Fibroblast of skin of left quadriceps (primary cell): ENCODE measurements at places on chromosomes 16 and 17.

GRCh38 chr17:50922107-50922506 lies 56.0 kb upstream of the TOB1 start:
- DNase-seq: no peak

GRCh38 chr17:51860954-51861561 lies 297.5 kb downstream of the CA10 start:
- no peak for DNase-seq

DNA sequence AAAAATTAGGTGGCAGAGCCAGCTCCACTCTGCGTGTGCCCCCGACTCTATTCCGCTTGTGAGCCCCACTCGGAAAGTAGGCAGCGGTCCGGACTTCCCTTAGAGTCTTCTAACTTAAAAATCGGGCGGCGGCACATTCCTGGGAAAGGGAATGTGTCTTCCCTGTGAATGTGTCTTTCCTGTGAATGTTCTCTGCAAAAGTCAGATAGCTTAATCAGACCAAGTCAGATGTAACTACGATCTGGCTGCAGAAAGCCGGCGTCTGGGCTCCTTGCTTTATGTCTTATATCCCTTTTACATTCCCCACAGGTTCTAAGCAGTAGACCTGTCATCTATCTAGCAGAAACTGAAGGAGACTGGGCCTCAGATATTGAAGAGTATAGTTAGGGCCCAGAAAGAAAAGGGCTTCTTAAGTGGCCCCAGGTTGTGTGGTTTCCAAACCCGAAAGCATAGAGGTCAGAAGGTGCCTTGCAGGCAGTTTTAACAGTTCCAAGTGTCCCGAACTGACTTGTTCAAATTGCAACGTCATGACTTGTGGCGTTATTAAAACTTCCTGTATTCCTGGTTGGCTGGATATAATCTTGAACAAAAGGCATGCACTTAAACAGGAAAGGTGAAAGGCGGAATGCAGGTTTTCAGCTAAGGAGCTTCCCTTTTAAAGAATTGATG lies 601 bp downstream of the PHKB start:
- no peak for DNase-seq

- DNase-seq: no peak
Observed at GRCh38 chr16:51773071-51773890, 622.2 kb upstream of the SALL1 start.

DNA sequence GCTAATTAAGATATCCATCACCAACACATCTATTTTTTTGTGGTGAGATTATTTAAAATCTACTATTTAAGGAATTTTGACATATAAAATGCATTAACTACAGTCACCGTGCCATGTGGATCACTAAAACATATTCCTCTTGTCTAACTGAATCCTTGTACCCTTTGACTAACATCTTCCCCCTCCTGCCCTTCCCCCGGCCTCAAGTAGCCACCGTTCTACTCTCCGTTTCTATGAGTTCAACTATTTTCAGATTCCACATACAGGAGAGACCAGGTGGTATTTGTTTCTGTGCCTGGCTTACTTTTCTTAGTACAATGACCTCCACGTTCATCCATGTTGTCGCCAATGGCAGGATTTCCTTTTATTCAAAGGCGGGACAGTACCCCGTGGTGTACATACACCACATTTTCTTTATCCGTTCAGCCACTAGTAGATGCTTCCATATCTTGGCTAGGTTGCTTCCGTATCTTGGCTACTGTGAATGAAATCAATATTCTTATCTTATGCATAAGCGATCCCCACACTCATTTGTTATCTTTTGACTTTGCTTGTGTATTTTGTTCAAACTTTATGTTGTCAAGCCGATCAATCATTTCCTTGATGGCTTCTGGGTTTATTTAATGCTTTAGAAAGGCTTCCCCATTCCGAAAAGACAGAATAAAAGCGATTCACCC lies 134.7 kb downstream of the KCNJ12 start:
- DNase-seq: no peak

- DNase-seq: no peak
Observed at GRCh38 chr16:1121601-1122397, 25.8 kb upstream of the C1QTNF8 start.

DNA sequence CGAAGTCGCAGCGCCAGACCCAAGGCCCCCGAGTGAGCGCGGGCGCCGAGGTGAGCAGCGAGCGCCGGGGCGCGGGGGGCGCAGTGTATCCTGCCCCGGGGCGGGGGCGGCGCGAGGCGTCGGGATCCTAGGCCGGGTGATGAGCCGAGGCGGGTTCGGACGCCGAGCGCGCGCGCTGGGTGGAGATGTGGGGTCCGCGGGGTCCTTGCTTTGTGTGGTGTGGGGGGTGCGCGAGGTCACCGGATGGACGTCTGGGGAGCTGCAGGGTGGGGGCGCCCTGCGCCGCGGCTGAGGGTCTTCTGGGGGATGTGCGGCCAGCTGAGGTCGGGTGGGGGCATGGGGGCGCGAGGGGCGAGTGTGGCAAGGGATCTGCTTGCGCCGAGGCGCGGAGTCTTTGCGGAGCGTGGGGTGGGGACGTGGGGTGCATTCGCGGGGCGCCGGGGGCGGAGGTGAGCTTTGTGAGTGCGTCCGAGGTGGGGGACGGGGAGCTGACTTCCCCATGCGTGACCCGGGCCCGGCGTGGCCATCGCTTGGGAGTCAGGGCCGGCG lies 560 bp downstream of the RAI1 start:
- no peak for DNase-seq
